ENCODE measurements at places on chromosomes 4 and X.

DNA sequence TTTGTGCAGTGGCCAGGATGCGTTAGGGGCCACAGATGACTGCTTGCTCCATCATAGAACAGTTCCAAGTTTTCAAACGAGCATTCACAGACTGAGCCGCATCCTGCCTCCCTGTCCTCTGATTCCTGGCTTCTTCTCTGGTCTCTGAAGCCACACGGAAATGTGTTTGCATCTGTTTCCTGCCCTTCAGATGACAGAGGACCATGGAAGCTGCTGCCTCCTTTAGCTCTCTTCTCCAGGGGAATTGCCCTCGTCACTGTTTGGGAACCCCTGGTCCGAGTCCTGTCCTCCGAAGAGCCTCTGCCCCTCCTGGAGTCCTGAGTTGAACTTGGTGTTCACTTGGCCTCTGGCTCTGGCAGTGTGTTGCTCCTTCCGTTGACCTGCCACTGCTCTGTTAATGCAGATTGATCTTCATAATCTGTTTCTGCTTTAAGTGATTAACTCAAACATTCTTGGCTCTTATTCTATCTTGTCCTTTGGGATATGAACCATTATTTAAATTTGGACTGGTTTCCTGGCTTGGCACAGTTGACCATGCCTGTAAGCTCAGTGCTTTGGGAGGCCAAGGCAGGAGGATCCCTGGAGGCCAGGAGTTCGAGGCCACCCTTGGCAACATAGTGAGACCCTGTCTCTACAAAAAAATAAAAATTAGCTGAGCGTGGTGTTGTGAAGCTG, 96.0 kb downstream of the PTTG2 start:
- no peak for DNase-seq

DNA sequence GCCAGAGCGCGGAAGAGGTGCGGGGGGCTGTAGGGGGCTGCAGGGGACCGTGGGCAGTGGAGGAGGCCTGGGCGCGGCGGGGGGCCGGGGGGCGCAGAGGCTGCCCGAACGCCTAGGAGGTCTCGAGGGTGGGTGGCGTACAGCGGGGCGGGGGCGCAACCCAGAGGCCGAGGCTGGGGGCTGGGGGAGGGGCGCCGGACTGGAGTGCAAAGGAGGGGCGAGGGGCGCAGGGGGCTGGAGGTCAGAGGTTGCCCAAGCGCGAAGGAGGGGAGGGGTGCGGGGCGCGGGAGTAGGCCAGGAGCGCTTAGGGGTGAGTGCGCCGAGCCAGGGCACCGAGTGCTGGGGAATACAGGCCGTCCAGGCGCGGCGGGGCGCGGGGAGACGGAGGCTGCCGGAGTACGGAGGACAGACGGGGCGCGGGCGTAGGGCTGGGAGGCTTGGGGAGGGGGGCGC, 255 bp downstream of the GYG2 start:
- DNase-seq = no peak

GRCh38 chrX:85379174-85379907, at the start of gene POF1B:
POF1B (minus strand) TSS chrX:85379665; CDS start chrX:85379454, 211 bp downstream.
- DNase-seq = no peak

- no peak for DNase-seq
Measured at GRCh38 chr4:73871511-73872310, 2.5 kb downstream of the CXCL1 start.

DNA sequence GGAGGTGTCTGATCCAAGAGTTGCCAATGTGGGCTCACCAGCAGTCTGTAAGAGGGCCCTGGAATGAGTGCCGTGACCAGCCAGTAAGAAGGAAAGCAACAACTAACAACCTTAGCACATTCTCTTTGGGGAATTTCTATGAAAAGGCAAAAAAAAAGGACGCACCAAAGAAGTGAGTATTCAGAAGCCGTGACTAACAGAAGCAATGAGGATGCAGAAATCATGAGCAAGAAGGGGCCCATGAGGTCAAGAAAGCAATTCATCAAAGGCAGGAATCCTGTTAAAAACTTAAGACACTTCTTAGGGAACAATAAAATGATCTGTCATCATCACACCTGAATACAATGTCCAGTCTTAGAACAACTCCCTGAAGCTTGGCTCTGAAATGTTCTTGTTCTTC, 260.5 kb downstream of the RAPGEF2 start:
- DNase-seq = no peak

GRCh38 chrX:130555341-130555740, 153.6 kb downstream of the RBMX2 start:
- no peak for DNase-seq

GRCh38 chrX:9267415-9267814, 197.4 kb upstream of the TBL1X start:
- DNase-seq = no peak

DNA sequence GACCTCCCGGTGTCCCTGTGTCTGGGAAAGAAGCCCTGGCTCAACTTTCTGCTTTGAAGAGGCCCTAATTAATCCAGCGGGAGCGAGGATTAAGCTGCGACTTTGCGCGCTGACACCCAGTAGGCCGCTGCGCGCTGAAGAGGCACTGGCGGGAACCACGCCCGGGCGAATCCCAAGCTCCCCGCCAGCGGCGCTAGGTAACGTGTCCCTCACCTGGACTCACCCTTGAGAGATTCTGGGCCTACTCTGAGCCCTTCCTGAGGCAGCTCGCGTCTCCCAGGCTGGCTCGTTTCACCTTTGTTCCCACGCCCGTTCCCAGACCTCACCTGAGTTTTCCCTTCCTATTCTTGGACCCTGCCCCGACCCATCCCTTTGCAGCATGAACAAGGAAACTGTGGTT, 616 bp upstream of the KLHL34 start:
- DNase-seq = peak; percentile 46

GRCh38 chr4:121155893-121156292, 8.2 kb downstream of the TNIP3 start:
- no peak for DNase-seq

DNA sequence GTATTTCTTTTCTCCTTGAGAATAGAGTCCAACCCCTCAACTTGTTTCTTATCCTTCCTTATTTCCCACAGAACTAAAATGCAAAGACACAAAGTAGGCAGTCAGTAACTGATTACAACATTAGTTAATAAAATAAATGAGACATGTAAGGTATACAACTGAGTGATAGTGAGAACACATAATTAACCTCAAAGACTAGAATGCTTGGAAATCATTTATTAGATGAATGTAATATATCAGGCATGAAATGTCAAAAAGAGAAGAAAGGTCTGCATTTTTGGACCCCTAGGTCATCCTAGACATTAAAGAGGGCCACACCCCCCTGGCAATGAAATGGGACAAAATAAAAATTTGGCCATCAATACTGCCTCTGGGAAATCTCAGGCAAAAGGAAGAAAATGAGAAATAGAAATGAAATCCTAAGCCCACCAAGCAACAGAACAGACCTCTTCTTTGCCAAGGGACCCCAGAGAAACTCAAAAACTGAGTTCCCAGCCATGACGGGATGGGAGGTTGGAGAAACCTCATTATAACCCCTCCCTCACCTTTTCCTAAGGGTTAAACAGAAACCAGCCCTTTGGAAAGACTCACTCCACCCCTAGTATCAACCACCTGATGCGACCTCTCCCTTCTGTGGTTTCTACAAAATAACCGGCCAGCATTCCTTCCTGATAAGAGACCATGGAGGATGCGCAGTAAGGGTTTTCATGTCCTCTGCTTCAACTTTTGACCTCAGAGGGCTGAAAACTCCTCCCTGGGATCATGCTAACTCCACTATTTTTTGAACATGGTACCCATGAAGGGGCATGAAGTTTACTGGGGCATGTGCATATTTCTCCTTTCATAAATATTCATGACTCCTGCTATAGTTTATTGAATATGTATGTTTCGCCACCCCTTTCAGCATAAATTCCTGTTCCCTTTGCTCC, 90.0 kb upstream of the EXOC1L start:
- DNase-seq = no peak

GRCh38 chr4:155667568-155668511, 1.2 kb downstream of the GUCY1A1 start:
- DNase-seq = peak; percentile 39

GRCh38 chr4:155712846-155713245, 46.0 kb upstream of the GUCY1B1 start:
- DNase-seq = no peak

- DNase-seq = no peak
Measured at GRCh38 chrX:111165902-111166301, 69.9 kb downstream of the PAK3 start.

DNA sequence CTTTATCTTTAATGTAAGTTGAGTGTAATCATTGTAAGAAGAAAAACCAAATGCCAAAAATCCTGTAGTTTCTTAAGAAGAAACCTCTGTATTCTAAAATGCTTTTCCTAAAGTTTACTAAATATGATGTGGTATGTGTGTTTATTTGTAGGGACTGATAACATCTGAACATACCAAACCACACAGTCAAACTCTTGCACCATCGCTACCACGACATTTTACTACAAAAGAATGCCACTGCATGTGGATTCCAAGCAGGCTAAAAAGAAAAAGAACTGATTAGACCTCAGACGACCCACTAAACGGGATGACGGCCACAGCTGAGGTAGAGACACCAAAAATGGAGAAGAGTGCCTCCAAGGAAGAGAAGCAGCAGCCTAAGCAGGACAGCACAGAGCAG, 46.1 kb downstream of the LAS1L start:
- no peak for DNase-seq

- no peak for DNase-seq
Measured at GRCh38 chr4:137200322-137200721, 332.0 kb downstream of the PCDH18 start.

DNA sequence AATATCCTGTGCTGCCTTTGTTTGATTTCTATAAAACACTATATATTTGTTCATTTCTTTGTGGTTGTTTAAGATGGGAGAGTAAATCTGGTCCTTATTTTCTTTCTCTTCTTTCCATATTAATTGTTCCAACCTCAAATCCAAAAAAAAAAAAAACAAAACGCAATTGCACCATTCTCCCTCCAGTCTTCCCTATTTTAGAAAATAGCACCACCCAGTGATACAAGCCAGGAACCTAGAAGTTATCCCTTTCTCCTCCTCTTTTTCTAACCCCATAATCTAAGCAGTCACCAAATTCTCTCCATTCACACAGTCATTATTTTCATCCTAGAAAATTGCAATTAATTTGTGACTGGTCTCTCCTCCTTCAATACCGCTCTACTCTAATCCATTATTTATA, 107.8 kb downstream of the GABRA3 start:
- DNase-seq = no peak

DNA sequence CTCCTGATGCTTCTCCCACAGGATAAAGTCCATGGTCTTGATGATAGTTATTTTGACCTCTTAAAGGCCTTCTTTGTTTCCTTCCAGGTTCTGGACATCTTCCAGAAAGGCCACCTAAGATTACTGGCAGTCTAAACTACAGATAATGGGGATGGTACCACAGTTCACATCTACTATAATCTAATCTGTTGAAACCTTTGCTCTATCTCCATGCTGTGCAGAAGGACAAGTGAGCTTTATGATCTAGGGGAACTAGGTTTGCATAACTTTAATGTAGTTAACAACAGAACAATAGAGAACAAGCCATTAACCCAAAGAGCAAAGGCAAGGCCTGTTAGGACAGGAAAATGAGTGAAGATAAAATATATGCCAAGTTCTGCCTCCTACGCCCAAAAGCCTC, 103.9 kb upstream of the KLHL13 start:
- DNase-seq = no peak

GRCh38 chr4:113873508-113873907, 105.9 kb downstream of the ARSJ start:
- no peak for DNase-seq
